Frontal cortex (tissue), 4 donors: ENCODE measurements at places on chromosomes 6 and 20. TPM values are rescaled to one million over a fixed set of nuclear protein-coding genes. Genes with fewer than 3 reads are reported as not detected.

Gene ERMARD
- 23.2 TPM for total RNA-seq

Gene OTOR
- 0.82 TPM for total RNA-seq

DNA sequence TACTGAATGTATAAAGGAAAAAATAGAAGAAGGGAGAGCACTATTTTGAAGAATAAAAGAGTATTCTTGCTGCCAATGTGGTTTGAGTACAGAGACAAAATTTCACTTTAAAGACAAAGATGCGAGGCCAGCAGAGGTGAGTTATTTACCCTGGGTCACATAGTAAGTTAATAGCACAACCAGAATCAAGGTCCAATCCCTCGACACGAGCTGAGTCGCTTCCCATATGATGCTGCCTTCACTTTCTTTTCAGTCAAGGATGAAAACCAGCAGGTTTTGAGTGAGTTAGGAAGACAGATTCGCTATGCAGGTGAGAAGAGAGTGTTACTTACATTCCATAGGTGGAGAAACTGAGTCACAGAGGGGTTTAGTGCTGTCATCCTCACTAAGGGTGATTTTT is 75.8 kb downstream of the F13A1 start:
- DNase-seq, result no peak

- no peak for DNase-seq
Measured at GRCh38 chr20:63295846-63296245, 2.9 kb downstream of the COL20A1 start.

GRCh38 chr6:119466226-119466625 is 116.7 kb upstream of the MAN1A1 start:
- no peak for DNase-seq

DNA sequence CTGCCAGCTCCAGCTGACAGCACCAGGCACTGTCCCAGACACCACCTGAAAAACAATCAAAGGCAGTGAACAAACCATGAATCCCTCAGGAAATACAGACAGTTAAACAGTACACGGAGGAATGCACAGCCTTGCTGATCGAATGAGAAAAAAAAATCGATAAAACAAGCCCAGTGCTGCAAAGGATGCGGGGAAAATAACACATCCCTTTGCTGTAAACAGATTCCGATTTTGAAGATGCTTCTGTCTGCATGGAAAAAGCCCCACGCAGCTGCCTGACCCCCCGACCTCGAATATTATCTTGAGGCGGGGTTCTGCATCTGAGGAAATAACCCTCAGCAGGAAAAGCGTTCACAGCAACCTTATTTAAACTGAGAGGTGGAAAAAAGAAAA is 43.9 kb downstream of the RBM38 start:
- no peak for DNase-seq

DNA sequence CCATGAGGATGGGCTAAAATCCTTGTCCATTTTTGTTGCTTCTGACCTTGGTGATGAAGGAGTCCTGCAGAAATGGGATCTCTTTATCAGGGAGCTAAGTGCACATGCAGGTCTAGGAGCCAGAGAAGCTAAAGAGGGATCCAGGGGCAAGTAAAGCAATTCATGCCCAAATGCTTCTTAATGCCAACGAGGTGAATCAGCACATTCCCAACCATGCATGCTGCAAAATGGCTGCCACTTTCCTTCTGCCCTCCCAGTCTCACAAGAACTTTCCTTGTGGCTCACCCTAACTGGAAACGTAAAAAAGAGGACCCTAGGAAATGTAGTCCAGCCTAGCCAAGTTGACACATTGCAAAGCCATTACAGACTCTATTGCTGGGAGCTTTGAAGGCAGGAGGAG is 298.4 kb downstream of the MAFB start:
- no peak for DNase-seq

- no peak for DNase-seq
Measured at GRCh38 chr20:48230216-48230615, 444.9 kb upstream of the SULF2 start.

DNA sequence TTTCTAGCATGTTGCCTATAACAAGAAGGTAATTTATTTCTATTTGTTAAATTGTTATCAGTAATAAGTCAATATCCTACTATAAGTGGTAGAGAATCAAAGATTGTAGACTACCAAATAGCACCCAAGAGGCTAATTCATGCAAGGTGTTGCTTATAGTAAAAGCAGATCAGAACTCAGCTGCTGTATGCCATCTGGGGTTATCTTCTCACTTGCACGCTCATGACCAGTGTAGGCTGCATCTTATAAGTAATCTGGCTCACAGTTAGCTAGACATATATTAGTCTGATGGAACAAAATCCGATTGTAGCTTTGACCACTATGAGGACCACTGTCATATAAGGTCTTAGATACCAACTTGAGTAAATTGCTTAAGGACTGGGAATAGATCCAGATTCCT is 17.0 kb downstream of the TOP1 start:
- no peak for DNase-seq

DNA sequence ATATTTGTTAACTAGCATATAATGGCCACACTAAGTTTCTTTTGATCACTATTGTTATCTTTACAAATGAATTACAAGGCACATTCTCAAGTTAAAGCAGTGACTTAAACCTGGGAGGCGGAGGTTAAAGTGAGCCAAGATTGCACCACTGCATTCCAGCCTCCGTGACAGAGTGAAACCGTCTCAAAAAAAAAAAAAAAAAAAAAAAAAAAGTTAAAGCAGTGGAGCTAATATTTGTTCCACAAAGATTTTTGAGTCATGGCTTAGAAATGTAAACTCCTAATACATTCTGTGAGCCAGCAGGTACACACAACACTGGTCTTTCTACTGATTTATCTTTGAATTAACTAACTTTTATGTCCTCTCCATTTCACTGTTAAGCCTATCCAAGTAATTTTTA is 221.7 kb upstream of the HTR1E start:
- no peak for DNase-seq

Gene ZBTB46
- total RNA-seq, result 22.4 TPM

GRCh38 chr20:35013421-35014411 is 58.0 kb downstream of the MYH7B start:
- DNase-seq, result no peak

- no peak for DNase-seq
Measured at GRCh38 chr6:97064578-97064977, 140.1 kb downstream of the KLHL32 start.

DNA sequence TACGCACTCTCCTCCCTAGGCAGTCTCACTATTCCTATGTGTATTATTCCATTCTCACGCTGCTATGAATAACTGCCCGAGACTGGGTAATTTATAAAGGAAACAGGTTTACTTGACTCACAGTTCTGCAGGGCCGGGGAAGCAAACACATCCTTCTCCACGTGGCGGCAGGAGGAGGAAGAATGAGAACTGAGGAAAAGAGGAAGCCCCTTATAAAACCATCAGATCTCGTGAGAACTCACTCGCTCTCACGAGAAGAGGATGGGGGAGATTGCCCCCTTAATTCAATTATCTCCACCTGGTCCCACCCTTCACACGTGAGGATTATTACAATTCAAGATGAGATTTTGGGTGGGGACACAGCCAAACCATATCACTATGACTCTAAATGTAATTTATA is 61.9 kb downstream of the ECT2L start:
- no peak for DNase-seq

DNA sequence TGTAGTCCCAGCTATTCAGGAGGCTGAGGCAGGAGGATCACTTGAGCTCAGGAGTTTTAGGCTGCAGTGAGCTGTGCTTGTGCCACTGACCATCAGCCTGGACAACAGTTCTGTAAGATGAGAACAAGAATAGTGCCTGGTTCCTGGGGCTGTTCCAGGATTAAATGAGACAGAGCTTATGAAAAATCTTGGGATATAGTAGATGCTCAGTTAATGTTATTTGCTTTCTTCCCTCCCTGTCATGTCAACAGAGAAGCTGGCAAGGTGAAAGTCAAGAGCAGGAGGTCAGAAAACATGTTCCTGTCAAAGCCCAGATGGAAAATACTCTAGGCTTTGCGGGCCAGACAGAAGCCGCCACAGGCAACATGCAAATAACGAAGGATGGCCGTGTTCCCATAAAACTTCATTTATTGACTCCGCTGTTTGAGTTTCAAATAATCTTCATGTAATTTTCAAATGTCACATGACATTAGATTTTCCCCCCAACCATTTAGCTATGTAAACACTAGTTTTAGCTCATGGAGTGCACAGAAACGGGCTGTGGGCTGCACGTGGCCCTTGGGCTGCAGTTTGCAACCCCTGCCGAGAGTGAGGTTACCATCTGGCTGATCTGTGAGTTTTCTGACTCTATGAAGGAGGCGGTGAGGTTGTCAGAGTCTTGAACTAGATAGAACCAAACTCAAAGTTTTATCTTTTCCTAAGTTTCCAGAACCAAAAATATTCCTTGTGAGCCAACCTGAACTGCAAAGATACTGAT is 63.4 kb upstream of the PMEPA1 start:
- DNase-seq, result no peak

Gene NMBR
- total RNA-seq, result 4.9 TPM

DNA sequence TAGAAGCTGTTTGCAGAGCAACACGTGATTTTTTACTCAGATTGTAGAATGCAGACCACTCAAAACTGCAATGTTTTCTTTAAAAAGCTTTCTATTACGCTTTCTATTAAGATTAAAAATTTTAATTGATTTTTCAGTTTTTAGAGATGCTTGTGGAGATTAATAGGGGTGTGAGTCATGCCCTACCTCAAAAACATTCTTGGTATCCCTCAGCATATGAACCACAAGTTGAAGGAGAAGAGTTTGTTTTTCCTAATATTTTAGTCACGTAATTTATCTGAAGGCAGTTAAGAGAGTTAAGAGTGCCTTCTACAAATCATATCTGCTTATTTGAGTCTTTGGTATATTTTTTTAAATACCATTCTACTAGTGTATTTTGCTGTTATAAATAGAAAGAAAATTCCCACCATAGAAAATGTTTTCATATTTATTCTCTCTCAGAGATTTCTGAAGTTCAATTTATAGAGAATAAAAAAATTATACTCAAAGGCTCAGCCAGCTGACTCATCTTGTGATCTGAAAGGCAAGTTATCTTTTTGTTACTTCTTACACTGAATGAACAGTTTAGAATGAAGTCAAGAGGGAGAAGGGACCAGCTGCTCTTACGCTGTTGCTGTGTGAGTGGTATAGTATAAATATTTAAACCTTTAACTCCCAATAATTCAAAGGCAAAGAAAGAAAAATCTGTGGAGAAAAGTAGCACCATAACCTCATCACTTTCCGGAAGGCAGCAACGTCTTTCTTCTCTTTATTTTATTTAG is 7.6 kb downstream of the RIPOR2 start:
- DNase-seq, result no peak

GRCh38 chr20:41306061-41306727 is 11.3 kb downstream of the ZHX3 start:
- DNase-seq, result no peak

GRCh38 chr20:50359607-50360217 is 150.5 kb upstream of the PTPN1 start:
- no peak for DNase-seq

DNA sequence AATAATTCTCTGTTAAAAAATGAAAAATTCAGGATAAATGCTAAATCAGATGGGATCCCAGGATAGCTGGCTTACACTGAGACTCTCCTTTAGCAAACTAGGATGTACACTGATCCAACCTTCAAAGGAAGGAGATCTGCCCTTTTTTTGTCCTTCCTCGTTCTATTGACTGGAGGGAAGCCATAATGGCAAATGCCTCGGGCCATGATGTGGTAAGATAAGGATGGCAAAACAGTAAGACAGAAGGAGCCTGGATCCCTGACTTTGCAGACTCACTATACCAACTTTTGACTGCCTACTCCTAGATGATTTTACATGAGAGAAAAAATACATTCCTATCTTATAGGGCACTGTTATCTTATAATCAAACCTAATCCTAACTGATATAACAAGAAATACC is 156.9 kb upstream of the BEND3 start:
- DNase-seq, result no peak

GRCh38 chr6:39695447-39695846 is 29.8 kb downstream of the KIF6 start:
- DNase-seq, result no peak

GRCh38 chr6:80508885-80509630 is 402.6 kb downstream of the BCKDHB start:
- no peak for DNase-seq

- DNase-seq, result no peak
Measured at GRCh38 chr20:38338849-38339520, 7.3 kb upstream of the LBP start.

- DNase-seq, result peak; percentile 25
Measured at GRCh38 chr20:35742741-35743523, 872 bp upstream of the RBM39 start.

DNA sequence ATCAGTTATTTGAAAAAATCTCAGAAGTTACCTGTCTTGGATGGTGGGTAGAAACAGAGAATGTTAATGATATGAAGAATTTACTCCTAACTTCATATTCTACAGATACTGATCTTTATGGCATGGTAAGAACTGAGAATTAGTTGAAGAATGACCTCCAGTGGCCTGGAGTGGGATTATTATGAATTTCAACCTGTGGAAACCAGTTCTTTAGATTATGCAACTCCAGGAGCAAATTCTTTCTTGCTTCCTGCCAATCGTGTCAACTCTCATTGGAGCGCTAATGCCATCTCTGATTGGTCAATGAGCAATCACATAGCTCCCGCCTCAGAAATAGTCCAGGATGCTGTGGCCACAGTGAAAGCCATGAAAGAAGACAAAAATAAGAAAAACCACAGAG is 40.6 kb downstream of the LYRM2 start:
- peak; percentile 10 for DNase-seq
